Activated CD4-positive, alpha-beta T cell treated with anti-CD3 and anti-CD28 coated beads for 1 hour (primary cell): ENCODE measurements at places on chromosomes 16 and 17.

DNA sequence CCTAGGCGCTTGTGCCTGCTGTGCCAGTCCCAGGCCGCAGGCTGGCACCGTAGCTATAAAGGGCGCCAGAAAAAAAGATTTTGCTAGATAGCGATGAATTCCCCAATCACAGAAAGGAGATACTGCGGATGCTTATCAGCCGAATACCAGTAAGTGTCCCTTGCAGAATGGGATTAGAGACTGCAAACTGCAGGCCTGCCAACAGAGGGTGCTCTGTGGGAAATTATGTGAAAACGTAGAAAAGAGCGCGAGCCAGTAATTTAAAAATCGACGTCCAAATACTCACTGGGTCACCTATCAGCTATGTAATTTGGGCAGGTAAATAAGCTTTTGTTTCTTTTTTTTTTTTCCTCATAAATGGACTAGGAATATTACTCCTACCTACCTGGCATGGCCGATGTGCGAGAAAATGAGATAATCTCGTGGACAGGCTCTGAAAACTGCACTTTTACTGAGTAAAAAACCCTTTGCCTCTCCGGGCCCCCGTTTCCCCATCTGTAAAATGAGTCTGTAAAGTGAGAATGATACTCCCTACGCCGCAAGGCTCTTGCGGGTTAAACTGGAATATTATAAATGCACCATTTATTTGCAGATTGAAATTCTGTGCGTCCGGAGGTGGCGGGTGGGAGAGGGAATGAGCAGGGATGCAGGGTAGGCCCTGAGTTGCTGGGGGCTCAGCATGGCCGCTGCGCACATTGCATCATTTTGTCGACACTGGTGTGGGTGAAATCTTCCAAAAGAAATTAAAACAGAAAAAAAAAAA is 1.2 kb upstream of the COG1 start:
- peak; percentile 42 for DNase-seq

GRCh38 chr17:312476-313148 is 40.0 kb downstream of the RPH3AL start:
- DNase-seq: no peak

DNA sequence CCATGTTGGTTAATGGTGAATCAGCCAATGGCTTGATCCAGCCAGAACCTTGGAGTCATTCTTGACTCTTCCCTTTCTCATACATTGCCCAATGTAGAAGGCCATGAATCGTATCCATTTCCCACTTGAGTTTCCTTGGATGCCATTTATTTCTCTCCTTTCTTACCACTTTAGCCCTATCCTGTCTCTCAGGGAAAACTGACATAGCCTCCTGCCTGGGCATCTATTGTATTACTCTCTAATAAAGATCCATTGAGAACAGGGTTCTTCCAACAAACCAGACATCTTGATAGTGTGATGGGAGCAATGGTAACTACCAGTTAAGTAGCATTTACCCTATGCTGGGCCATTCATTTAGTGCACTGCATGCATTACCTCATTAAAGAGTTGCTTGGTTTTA is 104.2 kb upstream of the CDH11 start:
- no peak for DNase-seq

DNA sequence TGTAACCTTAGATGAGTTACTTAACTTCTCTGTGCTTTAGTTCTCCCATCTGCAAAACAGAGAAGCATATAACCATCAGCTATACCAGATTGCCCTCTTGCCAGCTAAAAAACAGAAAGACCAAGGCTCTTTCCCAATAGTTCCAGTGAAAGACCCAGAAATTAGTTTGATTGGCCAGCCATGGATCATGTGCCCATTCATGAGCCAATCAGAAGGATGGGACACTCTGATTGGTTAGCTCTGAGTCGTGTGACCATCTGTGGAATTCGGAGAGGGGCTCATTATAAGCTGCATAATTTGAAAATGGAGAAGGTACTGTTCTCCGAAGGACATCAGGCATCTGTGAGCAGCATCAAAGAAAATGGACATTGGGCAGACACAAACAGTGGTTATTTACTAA is 155.2 kb downstream of the ABCC12 start:
- DNase-seq: no peak

DNA sequence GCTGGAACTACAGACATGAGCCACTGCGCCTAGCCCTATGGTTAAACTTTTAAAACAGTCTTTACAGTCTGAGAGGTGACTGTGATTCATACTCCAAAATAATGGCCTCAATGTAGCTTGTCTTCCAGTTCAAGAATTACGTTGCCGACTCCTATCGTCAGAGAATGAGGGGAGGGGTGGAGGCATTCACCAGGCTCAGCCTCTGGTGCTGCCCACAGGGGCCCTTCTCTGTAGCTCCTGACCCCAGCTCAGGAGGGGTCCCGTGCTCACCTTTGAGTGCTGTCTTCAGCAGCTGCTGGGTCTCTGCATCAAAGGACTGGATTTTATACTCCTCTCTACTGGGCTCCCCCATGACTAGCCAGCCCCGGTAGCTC is 1.2 kb downstream of the MIF4GD start:
- no peak for DNase-seq
